Foreskin keratinocyte (primary cell): ENCODE measurements at places on chromosomes 1 and 21. TPM values are rescaled to one million over a fixed set of nuclear protein-coding genes. Genes with fewer than 3 reads are reported as not detected.

CFAP57 gene
- total RNA-seq: 0.82 and 0.92 TPM in 2 replicates

KMO gene
- total RNA-seq: 0.07 and 0.27 TPM in 2 replicates

NBPF20 gene
- total RNA-seq: 3.7 and 5.0 TPM in 2 replicates

DNA sequence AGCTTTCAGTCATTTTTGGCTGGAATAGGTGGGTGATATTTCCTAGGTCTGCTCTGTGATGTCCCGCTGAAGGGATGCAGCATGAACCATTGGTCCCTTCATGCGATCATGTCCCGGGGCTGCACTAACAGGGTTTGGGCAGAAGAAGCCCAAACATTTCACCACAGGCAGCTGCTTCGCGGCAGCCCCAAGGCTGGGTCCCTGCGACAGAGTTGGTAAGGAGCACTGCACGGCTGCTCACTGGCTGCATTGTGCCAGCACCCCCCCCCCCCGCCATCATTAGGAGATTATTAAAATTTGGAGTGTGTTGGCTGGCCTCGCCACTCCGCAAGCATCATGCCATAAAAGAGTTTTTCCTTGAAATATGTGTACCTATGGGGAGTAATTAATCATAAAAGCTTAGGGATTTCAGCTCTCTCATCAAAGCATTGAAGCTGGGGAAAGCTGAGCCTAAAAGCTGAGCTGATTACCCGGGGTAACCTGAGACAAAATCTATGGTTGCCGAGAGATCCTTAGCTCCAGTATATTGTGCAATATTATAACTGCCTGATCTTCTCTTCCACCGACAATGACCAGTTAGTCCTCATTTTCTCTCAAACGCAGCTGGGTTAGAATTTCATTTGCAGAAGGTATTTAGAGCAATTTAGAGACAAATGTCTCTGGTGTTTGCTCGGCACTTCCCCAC is 62.5 kb downstream of the PEX14 start:
- no peak for DNase-seq

DNA sequence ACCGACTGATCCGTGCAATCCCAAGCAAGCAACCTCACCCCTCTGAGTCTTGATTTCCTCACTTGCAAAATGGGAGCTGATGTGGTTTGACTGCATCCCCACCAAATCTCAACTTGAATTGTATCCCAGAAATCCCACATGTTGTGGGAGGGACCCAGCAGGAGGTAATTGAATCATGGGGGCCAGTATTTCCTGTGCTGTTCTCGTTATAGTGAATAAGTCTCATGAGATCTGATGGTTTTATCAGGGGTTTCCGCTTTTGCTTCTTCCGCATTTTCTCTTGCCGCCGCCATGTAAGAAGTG is 58.4 kb downstream of the FHAD1 start:
- no peak for DNase-seq

GRCh38 chr1:248733566-248733965 is 22.0 kb downstream of the LYPD8 start:
- no peak for DNase-seq

DNA sequence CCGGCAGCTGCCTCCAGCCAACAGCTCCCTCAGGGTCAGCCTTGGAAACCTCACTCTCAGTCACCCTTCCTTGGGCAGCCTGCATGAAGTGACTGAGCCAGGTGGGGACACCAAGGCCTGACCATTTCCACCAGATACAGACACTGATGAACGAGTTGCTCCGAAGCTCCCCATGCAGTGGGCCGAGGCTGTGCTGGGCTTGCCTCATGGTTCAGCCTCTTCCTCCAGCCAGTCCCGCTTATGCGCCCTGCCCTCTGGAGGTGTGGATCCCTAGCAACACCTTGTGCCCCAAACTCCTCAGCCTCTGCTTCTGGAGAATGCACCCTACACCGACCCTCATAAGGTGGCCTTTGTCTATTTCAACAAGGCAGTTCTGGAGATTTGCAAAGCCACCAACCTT is 236.0 kb downstream of the RRAGC start:
- DNase-seq: no peak

- DNase-seq: no peak
These were observed 37.3 kb downstream of the PLEKHA6 start for GRCh38 chr1:204322339-204322868.

GRCh38 chr1:230073371-230074035 is 6.5 kb downstream of the GALNT2 start:
- DNase-seq: peak; percentile 61

DNA sequence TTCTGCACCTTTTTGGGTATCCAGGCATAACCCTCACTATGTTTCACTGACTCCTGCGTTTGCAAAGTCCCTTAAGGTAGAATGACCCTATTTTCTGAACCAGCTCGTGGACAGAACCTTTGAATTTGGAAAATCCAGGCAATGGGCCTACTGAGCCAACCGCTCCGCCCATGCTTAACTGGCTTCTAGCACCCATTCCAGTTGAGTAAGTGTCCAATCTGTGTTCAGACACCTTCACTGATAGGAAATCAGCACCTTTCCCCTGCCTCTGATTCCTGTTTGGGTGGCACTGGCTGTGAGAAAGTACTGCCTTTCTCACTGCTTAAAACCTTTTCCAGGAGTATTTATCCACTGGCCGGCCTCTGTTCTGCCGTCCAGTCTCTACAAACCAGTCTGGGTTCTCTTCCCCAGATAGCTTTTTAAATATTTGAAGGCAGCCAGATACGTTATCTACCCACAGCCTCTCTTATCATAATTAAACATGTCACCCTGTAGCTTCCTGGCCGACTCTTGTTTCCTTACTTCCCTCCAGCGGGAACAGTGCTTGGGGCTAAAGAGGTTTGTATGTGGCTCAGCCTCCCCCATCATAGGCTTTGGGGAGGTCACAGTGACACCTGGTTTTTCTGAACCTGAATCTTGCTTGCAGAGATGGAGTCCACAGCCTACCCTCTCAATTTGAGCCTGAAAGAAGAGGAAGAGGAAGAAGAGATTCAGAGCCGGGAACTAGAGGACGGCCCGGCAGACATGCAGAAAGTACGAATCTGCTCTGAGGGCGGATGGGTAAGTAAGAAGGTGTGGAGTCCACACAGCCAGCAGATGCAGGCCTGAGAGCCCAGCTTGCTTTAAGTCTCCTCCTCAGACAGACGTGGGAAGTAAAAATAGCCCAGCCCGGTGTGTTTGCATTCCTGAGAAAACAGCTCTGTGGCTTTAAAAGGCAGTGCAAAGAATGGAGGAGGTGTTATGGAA is 1.3 kb downstream of the POGK start:
- DNase-seq: peak; percentile 43
